ENCODE measurements at places on chromosomes 3 and 15.

DNA sequence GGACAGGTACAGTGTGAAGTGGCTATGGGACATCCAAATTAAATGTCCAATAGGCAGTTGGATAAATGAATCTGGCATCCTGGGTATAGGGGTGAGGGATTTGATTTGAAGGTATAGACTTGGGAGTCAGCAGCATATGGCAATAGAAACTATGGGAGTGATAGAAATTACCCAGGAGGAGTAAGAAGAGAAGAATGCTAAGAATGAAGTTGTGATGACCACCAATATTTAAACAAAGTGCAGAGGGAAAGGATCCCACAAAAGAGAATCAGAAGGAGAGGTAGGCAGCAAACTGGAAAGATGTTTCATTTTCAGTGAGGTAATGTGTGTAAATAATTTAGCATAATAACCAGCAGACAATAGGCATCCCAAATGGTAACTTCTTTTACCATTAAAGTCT lies 13.8 kb upstream of the MSL2 start:
- DNase-seq: no peak

DNA sequence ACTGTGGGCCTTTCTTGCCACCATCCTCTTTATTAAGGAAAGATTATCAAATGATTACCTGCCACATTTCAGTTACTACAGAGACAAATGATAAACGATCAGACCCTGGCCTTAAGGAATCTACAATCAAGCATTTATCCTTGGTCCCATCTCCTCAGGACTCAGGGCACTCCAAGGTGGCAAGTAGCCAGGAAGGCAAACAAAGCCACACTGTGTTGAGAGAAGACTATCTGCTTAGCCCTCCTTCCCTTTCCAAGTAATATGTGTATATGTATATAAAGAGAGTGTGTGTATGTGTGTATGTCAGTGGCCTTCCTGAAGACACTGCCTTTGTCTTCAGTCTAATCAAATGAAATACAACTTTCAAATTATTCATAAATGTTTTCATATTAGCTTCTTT lies 490.1 kb upstream of the ATP11B start:
- DNase-seq: no peak

DNA sequence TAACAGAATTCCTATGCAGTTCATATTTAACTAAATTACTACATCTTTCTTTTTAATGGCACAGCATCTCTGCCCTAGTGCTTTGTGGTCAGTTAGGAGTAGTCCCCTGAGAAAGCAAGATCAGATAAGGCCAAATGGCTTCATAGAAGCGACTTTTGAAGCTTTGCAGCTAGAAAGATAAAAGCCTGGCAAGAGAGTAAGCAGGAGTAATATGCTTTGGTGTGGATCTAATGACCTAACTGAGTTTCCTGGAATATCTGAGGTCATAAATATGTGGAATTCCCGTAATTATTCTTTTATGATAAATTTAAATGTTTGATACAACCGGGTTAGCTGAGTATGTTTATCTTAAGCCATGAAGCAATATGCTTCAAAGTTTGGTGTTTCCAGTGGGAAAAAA lies 374.9 kb upstream of the LRRC3B start:
- DNase-seq: no peak

DNA sequence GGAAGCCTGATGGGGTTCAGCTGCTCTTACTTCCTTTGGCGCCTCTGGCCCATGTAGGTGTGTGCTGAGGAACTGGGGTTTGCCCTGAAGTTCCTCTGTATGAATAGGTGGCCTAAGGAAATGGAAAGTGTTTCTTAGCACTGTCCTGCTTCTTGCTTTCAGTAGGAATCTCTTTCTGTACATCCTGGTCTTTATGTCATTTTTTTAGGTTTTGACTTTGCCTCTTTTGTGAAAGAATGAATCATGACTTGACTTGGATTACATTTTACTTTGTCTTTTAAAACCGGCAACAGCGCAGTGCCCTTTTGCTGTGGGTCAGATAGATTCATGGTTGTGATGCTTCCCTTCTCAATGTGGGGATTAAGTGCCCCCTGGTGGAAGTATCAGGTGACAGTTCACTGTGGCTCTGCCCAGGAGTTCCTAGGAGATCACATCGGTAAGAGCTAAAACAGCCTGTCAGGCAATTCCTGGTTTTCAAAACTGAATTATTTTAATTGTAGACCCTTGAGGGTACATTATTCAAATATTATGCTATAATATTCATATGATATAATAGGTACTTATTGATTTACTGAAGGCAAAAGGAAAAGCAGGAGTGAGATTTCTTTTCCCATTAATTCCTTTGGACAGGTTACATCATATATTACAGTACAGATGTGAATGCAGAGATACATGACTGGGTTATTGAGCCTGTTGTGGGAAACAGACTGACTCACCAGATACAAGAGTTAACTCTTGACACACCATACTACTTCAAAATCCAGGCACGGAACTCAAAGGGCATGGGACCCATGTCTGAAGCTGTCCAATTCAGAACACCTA lies 95.4 kb downstream of the HCN4 start:
- DNase-seq: peak; percentile 82

- no peak for DNase-seq
These were observed 28.6 kb upstream of the TEX264 start for GRCh38 chr3:51642462-51642861.

DNA sequence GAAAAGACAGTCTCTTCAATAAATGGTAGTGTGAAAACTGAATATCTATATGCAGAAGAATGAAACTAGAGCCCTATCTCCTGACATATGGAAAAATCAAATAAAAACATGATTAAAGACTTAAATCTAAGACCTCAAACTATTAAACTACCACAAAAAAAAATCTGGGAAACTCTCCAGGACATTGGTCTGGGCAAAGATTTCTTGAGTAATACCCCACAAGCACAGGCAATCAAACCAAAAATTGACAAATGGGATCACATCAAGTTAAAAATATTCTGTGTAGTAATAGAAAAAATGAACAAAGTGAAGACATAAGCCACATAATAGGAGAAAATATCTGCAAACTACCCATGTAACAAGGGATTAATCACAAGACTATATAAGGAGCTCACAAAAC lies 286.4 kb downstream of the TBC1D5 start:
- no peak for DNase-seq

GRCh38 chr15:23467110-23467600 lies 20.1 kb upstream of the GOLGA6L2 start:
- peak; percentile 7 for DNase-seq

- DNase-seq: no peak
These were observed 33.8 kb upstream of the GREM1 start for GRCh38 chr15:32683906-32684584.

GRCh38 chr3:194112120-194113106 lies 23.5 kb upstream of the HES1 start:
- DNase-seq: peak; percentile 68

GRCh38 chr3:184239221-184239620 lies 9.5 kb downstream of the ALG3 start:
- DNase-seq: no peak

DNA sequence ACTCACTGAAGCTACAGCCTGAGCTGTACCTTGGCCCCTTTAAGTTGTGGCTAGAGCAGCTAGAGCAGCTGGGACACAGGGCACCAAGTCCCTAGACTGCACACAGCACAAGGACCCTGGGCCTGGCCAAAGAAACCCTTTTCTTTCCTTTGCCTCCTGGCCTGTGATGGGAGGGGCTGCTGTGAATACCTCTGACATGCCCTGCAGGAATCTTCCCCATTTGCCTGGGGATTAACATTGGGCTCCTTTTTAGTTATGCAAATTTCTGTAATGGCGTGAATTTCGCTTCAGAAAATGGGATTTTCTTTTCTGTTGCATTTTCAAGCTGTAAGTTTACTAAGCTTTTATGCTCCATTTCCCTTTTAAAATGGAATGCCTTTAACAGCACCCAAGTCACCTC lies 611.2 kb upstream of the ARPP21 start:
- no peak for DNase-seq

DNA sequence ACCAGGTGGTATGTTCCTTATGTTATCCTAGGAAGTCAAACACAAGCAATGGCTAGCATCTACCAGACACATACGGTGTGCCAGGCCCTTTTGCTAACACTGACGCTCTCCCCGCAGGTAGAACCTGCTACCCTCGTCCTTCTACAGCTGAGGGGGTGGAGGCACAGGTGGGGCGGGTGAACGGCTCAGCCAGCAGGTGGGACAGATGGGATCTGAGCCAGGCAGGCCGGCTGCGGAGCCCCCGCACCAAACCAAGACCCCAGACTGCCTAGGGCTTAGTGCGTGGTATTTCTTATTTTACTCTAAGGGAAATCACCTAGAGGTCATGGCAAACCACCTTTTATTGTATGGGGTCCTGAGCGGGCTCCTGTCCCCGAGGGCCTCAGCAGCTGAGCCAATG lies 53.9 kb upstream of the PCSK6 start:
- DNase-seq: no peak

GRCh38 chr3:32200992-32201758 lies 37.3 kb upstream of the CMTM8 start:
- DNase-seq: no peak

DNA sequence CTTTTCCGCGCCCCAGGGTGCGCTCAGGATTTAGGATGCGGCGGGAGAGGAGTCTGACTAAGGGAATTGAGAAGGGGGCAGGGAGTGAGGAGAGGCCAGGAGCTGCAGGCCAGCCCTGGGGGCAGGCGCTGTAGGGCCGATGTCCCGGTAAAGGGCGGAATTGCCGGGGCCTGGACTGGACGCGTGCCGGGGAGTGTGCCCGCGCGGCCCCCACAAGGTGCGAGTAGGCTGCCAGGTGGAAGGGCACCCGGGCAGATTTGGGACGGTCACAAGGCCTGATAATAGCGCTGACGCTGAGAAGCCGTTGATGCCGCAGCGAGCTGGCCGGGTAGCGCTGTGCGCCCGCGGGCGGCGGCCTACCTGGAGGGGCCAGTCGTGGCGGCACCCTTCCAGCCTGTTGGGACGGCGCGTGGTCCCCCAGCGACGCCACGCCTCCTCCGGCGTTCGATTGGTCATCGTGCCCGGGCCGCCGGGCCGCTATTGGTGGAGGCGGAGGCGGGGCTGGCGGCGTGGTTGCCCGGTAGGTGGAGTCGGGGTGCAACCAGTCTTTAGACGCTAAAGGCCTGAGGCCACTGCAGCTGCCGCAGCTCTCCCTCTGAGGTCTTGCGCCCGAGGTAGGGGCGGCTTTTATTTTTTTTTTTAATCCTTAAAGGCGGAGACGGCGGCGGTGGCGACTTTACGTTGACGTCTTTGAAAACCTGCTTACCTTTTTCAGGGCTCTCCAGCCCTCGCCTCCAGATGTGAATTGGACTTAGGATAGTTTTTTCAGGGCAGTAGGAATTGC lies 903 bp downstream of the SLC25A38 start:
- DNase-seq: no peak

- no peak for DNase-seq
These were observed 639 bp downstream of the SPICE1 start for GRCh38 chr3:113514265-113514769.

GRCh38 chr3:45583021-45583851 lies 11.3 kb upstream of the LIMD1 start:
- DNase-seq: no peak

GRCh38 chr15:58475573-58476524 lies 44.1 kb downstream of the LIPC start:
- peak; percentile 64 for DNase-seq

- no peak for DNase-seq
These were observed 314.1 kb upstream of the IL12A start for GRCh38 chr3:159674583-159674982.

- peak; percentile 39 for DNase-seq
These were observed 22.7 kb downstream of the GADL1 start for GRCh38 chr3:30871720-30872119.

DNA sequence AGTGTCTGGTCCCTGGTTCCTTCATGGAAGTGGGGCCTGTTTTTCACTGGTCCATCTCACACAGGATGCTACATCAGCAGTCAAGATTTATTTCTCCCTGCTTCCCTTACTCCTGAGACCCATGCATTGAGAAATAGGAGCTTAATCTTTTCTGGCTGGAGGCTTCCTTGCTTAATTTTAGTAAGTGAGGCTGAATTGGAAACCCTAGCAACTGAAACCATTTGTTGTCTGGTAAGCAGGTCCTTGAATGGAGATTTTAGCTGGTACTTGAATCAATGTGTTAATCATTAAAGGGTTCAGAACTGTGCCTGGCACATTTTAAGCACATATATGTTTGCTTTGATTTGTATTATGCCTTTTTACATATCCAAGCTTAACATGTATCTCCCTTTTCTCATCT lies 20.2 kb upstream of the MEF2A start:
- DNase-seq: no peak

- no peak for DNase-seq
These were observed 61.1 kb downstream of the DUT start for GRCh38 chr15:48392356-48392755.

GRCh38 chr15:71496336-71496955 lies 313.9 kb upstream of the NR2E3 start:
- DNase-seq: no peak
